ENCODE measurements at places on chromosomes 1 and 21.

GRCh38 chr1:212256369-212256768, 28.8 kb upstream of the PPP2R5A start:
- DNase-seq, result no peak

DNA sequence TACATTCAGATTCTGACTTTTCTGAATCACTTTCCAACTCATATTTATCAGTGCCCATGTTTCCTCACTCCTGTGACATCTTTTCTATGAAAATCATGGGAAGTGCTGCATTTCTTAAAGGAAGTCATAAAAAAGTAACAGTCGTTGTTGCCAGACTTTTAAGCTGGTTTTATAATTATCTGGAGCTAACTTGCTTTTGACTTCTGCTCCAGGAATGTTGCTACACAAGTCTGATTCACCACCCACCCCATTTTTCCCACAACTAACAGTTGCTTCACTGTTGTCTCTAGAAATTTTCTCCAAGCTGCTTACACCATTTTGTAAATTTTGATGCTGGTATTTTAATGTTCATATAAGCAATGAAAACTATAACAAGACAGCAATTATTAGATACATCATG, 12.2 kb downstream of the FCRLB start:
- DNase-seq, result no peak

DNA sequence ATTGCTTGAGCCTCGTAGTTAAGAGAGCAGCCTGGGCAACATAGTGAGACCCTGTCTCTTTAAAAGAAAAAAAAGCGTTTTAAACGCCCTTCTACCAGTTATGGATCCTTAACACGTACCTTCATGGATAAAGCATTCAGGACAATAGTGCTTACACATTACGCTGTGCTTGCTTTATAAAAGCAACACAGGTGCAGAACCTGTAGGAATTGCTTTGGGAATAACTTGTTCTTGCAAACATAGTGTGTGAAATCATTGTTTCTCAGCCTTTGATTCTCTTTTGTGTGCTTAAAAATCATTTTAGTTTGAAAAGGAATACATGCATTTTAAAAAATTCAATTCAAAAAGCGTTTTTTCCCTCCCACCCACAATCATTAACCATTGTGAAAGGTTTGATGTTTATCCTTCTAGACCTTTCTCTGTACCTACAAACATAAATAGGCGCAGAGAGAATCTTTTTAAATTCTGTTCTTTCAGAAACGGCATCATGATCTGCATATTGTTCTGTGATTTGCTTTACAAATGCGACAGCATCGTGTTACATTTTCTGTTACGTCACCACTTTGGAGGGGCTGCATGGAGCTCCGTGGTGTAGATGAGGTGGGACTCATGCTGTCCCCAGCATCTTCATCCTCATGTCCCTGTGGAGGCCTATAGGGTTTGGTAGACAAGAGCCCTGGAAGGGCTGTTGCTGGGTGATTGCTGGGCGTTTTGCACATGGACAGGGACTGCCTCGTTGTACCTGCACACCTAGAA, 54.6 kb downstream of the SPSB1 start:
- DNase-seq, result no peak

DNA sequence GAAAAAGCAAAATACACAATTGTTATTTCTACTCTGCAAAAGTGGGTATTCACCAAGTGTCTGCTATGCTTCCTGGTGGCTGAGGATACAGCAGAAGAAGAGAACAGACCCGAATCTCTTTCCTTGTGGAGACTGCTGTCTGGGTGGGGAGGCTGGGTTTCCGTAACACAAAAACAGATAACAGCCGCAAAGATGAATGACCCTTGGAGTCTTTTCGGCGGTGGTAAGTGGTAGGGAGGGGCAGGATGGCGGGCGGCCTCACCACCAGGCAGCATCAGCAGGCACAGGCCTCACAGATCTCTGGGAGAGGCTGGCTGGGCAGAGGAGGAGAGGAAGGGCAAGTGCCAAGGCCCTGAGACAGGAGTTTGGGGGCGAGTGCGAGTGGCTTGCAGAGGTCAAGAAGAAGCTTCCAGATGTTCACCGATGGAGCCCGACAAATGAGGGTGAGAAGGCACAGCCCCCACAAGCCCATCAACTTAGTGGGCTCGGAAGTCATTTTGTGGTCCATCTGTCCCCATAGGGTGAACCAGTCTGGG, 164.2 kb downstream of the RHOU start:
- no peak for DNase-seq

GRCh38 chr1:162728573-162728972, 61.9 kb upstream of the HSD17B7 start:
- no peak for DNase-seq

DNA sequence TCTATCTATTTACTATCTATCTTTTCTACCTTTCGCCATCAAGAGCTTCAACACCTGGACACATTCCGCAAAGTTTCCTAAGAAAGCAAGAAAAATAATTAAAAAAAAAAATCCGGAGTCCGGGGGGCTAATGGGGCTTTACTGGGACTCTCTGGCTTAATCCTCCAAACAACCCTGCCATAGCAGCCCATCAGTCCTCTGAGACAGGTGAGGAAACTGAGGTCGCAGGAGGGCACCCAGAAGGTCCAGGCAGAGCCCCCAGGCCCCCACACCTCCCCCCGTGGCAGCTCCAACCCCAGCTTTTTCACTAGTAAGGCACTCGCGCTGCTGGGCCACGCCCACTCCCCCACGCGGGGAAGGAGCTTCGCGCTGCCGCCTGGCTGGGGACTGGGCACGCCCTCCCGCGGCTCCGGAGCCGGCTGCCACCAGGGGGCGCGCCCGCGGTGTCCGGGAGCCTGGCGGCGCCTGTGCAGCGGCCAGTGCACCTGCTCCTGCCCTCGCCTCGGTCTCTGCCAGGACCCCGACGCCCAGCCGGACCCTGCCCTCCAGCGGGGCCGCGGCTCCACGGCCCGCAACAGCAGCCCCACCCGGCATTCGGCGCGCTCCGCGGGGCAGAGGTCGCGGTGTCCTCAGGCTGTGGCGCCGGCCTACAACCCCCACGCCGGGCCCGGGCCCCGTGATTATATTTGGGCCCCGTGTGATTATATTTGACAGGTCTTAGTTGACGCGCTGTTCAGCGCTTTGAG, 54.1 kb upstream of the SAMD11 start:
- no peak for DNase-seq

DNA sequence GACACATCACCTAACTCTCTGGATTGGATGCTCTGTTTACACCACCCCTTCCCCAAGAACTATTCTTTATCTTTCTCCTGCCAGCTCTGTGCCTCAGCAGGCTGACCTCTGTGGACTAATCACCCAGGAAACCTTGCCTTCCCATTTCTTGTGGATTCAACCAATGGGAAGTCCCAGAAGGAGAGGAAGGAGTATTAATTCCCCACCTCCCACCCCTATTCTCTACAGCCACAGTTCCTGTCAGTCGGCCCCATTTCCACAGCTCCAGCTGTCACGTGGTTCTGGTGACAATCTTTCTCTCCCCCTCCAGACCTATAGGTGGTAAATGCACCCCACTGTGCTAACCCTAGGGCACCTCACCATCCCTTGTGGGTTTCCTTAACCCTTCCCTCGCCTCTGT, 46.8 kb upstream of the SSBP3 start:
- DNase-seq, result no peak

Measured in AG09319 (cell line).